ENCODE measurements at places on chromosomes 4 and X. TPM values are rescaled to one million over a fixed set of nuclear protein-coding genes. Genes with fewer than 3 reads are reported as not detected.

FAT4 gene
- 17.7 TPM for total RNA-seq

CFP gene
- 0.60 TPM for total RNA-seq

NKX1-1 gene
- not detected for total RNA-seq

SH3TC1 gene
- 1.4 TPM for total RNA-seq

RHOXF1 gene
- not detected for total RNA-seq

AWAT1 gene
- total RNA-seq = not detected

SHROOM3 gene
- 29.2 TPM for total RNA-seq

GPC3 gene
- total RNA-seq = 1.5 TPM

ARHGAP4 gene
- 3.1 TPM for total RNA-seq

DCAF12L2 gene
- total RNA-seq = not detected

PRSS12 gene
- total RNA-seq = 15.3 TPM

CXCL3 gene
- total RNA-seq = 0.20 TPM

NXF2 gene
- total RNA-seq = not detected

IRS4 gene
- total RNA-seq = not detected

RNF212 gene
- total RNA-seq = 9.1 TPM

SMARCA1 gene
- 123 TPM for total RNA-seq

DNA sequence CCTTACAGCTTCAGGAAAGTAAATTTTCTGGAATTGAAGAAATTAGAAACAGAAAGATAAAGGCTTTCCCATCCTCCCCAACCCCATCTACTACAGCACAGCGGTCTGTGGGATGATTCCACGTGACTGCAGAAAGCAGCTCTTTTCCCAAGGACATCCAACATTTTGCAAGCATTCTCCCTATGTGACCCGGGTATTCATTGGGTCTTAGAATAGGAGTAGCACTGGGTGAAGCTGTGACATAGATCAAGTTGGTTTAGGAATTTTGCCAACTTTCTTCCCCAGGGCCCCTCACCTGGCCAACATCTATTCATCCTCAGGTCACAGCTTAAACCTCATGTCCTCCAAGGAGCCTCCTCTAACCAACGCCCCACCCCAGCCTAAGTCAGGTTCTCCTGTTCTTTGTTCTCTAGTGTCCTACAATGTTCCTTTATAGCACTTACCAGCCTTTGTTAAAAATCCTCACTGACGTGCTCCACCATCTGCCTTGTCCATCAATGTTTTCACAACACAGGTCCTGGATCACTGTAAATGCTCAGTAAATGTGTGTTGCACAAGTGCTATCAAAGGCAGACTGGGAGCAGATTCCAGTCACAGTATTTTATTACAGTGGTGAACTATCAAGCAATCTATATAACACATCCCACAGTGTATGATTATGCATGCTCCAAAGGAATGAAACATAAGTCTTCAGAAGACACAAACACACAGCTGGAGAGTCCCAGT lies 80.9 kb upstream of the MTM1 start:
- no peak for DNase-seq

- DNase-seq = no peak
These were observed 16.4 kb downstream of the FAT4 start for GRCh38 chr4:125331116-125331515.

DNA sequence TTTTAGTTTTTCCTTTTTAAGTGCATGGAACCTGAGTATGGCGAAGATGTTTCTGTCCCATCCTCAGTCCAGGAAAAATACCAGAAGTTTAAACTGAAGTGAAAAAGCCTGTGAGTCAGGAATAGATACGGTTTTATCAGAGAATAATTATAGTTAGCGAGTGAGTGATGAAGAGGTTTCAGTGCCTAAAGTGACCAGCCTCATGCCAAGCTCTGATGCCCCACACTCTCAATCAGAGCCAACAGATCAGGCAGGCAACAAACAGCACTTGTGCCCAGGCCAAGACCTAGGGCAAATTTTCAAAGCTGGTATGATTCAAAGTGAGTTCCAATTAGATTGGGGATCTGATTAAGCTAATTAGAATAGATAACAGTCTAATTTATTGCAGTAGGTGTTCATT lies 212.8 kb upstream of the NRK start:
- DNase-seq = no peak

GRCh38 chrX:130702867-130703707 lies 199.9 kb downstream of the ENOX2 start:
- no peak for DNase-seq

- no peak for DNase-seq
These were observed 3.9 kb upstream of the SYN1 start for GRCh38 chrX:47623540-47624027.

DNA sequence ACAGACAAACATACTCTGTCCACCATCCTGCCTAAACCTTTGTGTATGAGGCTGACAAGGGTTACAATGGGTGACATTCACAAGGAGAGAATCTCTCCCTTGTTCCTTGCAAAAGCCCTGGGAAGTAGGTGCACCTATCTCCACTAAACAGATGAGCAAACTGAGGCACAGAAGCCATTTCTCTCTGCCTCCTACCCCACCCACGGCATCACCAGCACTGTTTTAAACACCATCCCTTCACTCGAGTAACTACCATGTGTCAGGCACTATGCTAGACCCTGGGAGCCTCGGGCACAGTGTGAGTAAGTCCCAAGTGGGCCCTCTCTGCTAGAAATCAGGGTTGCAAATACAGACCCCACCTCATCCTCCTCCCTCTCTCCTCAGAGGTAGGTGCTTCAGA lies 899 bp downstream of the LYAR start:
- no peak for DNase-seq

DNA sequence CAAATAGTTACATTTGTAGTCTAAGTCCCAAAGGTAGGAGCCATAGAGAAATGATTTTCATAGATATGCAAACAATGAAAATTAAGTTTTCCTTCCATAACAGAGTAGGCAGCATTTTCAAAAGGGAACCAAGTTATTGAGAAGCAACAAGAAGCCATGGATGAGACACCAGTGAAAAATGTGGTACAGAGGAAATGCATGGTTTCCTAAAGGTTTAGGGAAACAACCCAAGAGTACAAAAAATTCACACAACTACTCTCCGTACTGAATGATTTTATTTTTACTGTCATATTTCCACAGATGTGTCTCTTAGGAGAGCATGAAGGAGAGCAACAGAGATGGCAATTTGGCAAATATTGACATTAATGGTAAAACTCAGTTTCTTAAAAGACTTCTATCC lies 1408.9 kb upstream of the PCDH7 start:
- no peak for DNase-seq

GRCh38 chr4:2791518-2792395 lies 1.1 kb upstream of the SH3BP2 start:
- peak; percentile 85 for DNase-seq

GRCh38 chr4:83860200-83860599 lies 324.3 kb downstream of the GPAT3 start:
- DNase-seq = no peak

DNA sequence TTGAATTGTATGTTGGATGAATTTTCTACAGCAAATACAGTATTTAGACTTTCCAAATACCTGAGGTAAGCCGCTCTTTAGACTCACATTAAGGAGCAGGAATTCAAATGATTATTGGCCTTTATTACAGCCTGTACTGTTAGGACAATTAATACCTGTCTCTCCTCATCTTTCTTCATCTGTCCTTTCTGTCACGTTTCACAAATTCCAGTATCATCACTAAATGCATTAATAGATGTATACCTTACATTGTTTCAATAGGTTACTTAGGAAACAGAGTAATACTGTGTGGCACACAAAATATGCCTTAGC lies 1.2 kb downstream of the FAM241A start:
- DNase-seq = no peak

DNA sequence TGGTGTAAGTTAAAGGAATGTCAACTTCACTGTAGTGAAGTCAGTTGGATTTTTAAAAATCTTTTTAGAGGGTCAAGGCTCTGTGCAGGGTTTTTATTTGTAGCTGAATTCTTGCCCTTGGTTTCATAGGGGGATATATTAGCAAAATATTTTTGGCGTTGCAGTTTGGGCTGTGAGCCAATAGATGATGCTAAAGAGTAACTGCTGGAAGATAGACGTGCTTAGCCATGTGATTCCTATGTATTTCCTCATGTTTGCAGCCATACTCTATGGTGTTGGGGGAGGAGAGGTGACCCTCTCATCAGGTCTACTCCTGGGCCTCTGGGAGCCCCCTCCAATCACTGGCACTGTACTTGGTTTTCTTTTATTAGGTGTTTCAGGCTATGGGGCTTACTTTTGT lies 246.7 kb upstream of the ARHGAP24 start:
- DNase-seq = no peak

GRCh38 chr4:128590773-128591172 lies 218.7 kb upstream of the JADE1 start:
- no peak for DNase-seq

DNA sequence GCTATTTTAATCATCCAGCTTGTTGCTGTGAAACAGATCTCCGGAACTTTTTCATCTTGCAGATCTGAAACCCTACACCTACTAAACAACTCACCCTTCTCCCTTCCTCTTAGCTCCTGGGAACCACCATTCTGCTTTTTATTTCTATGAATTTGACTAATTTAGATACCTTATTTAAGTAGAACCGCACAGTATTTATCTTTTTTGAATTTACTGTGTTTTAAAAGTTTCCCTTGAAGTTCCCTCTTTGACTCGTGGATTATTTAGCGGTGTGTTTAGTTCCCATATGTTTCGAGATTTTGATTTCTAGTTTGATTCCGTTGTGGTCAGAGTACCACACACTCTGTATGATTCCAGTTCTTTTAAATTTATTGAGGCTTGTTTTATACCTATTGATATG lies 44.6 kb downstream of the EIF2S3 start:
- DNase-seq = no peak

DNA sequence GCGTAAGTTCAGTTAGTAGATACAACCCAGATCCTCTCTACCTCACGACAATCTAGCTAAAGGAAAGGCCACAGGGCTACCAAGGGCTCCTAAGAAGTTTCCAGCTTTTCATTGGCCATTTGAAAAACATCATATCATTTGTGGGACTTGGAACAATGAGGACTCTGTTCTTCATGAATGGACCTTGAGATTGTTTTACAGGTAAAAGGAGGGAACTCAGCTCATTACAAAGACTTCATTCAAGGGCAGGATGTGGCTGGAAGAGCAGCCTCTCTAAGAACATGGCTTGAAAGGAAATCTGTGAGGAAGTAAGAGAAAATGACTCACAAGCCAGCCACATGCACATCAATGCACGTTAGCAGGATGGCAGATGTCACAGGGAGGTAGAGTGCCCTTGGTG lies 105.9 kb upstream of the SLC7A11 start:
- DNase-seq = no peak

DNA sequence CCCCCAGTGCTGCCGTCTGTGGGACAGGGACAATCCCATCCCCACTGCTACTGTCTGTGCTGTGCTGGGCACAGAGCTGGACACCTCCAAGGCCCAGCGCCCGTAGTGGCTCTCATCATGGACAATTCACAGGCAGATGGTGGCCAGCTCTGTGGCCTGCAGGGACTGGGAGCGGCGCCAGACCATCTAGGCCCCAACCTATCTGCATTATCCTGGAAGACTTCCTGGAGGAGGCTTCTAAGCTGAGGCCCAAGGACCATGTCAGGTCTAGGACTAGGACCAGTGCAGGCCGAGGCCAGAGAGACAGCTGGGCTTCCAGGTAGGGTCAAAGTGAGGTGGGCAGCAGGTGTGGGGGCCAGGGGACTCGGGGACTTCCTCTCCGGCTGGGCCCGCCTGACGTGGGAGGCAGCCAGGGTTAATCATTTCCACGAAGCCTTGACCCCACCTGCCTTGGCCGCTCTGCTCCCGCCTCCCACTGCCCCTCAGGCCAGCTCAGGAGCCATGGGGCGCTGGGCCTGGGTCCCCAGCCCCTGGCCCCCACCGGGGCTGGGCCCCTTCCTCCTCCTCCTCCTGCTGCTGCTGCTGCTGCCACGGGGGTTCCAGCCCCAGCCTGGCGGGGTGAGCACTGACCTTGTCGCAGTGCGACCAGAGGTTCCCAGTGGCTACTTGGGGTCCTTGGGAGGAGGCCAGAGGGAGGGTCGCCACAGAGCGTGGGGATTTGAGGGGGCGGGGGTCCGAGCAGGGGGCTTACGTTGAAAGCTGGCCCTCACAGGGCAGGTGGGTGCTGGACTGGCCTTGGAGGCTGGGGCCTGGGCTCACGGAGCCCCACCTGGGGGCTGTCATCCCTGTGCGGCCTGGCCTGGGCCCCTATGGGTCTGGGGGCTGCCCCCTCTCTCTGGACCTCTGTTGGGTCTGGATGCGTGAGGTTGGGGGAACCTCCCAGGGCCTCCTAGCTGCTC lies at the start of gene HGFAC:
HGFAC (plus strand) TSS at position 468 of the 959 bp plus-strand sequence; CDS start at position 502, 34 bp downstream.
- no peak for DNase-seq

DNA sequence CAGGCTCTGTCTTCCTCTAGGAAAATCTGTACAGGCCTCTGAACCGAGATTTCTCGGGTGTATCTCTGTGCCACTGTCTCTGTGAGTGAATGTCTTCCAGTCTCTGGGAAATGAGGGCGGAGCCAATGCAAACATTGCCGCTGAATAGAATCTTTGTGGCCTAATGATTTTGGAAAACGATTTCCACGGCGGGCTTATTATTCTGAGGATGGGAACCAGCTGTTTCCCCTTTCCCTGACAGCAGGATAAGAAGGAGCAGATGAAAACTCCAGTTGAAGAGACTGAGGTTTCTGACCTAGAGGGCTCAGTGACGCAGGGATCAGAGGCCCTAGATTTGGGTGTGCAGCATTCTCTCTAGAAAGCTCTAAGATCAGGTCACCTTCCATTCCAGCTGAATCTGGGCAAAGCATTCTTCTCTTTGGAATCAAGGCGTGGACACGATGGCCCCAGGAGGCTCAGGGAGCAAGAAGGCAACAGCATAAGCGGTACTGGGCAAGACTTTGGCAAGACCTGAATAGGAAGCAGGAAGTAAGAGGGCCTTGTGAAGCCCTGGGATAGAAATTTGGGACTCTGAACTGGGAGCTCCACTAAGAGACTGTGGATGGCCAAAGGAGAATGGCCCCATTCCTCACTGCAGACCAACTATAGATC lies 47.3 kb downstream of the PJA1 start:
- DNase-seq = no peak

- no peak for DNase-seq
These were observed 7.4 kb downstream of the CFAP97 start for GRCh38 chr4:185196437-185196836.

- no peak for DNase-seq
These were observed 15.4 kb downstream of the FAM9C start for GRCh38 chrX:13028871-13029636.

DNA sequence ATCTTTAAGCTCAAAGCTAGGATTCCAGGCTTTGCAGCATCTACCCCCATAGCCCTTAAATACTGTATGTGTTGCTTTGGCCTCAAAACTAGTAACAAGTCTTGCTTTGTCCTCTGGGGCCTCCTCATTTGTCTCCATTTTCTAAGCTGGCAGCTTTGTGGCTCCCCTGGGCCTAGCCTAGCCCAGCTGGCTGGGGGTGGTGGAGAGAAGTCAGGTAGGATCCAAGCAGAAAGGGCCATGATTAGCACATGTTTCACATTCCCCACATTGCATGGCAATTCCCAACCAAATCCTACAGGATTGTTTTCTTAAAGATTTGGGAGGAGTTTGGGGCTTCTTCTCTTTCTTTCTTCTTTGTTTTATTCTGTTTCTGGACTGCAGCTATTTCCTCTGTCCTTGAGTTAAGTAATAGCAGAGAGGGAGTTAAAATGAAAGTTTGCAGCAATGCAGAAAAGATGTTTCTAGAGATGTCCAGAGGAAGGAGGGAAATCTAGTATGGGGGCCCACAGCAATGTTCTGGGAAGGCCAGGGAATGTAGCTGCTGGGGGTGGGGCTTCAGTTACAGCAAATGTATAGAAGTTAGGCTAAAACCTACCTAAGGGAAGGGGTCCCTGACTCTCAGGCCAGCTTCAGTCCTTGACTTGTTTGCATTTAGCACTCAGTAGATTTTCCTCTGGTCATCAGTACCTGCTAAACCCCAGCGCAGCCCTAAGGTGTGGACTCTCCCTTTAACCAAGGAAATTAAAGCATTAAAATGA lies 92.1 kb downstream of the SHROOM4 start:
- no peak for DNase-seq

GRCh38 chrX:10102046-10102704 lies 54.6 kb upstream of the CLCN4 start:
- no peak for DNase-seq

Measured in chondrocyte (in vitro differentiated cells).